ENCODE measurements at places on chromosomes 11 and 22.

DNA sequence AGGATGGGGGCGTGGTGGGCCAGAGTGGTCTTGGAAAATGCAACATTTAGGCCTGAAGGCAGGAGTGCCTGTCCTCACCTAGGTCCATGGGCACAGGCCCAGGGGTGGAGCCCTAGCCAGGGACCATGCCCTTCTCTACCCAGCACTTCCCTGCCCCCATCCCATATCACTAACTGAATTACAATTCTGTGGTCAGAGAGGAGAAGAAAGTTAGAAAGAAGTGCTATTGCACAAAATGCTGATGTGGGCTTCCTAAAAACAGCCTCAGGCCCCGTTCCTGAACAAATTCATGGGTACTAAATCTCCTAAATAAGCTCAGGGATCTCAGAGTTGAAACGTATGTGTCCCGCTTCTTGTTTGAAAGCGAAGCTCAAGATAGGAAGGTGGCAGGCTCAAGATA lies 3.5 kb upstream of the ASRGL1 start:
- no peak for DNase-seq

GRCh38 chr11:17073370-17074027 lies 4.0 kb downstream of the RPS13 start:
- DNase-seq: no peak

DNA sequence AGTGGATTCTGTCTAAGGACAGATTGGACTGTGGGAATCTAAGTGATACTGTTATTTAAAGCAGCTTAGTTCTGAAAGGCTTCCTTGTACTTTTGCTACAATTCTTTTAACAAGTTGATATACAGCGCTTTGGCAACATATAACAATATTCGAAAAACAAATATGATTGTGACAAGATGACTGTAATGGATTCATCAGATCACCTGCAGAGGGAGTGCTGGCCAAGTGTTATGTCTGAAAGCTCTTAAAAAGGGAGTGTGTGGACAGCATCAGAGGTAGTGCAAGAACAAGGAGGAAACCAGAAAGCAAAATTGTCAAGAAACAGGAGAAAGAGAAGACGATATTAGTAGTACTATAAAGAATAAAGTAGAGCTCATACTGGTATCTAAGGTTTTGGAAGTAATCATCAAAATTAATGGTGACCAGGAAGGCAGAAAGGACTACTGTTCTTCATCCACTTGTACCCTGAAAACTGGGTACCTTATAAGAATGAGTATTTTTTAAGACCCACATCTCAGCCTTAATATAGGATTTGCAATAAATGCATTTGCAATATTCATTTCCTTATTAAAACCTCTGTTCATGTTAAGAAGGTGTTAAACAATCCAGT lies 1112.0 kb upstream of the CCDC90B start:
- DNase-seq: no peak

DNA sequence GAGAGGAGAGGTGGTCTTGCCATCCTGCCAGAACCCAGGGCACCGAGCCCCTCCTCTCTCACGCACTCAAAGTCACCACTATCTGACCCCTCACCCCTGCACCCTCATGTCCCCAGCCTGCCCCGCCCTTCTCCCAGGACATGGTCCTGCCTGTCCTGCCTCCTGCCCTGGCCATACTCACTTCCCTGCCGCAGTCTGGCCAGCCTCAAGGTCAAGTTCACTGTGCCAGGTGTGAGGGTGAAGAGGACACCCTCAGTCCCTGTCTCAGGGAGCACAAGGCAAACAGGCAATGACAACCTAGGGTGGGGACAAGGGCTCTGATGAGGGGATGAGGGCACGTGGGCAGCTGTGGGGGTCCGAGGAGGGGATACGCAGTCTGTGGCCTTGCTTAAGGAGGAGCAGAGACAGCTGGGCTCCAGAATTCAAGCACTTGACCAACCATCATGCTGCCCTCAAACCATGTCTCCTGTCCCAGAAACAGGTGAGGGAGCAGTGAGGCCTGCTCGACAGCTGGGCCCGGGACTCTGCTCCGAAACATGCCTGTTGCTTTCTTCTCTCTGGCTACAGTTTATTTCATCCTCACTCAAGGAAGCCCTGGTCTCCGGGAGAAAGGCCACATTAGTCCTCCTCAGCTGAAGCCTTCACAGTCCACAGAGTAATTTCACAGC lies 36.6 kb downstream of the PDGFB start:
- DNase-seq: no peak

DNA sequence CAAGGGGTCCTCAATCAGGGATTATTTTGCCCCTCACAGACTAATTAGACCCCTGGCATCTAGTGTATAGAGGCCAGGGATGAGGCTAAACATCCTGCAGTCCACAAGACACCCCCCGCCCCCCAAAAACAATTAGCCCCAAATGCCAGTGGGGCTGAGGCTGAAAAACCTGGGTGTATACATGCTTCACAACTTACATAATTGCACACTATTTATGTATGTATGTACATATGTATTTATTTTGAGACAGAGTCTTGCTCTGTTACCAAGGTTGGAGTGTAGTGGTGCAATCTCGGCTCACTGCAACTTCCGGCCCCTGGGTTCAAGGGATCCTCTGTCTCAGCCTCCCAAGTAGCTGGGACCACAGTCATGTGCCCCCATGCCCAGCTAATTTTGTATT lies 28.8 kb upstream of the SHANK2 start:
- DNase-seq: no peak

DNA sequence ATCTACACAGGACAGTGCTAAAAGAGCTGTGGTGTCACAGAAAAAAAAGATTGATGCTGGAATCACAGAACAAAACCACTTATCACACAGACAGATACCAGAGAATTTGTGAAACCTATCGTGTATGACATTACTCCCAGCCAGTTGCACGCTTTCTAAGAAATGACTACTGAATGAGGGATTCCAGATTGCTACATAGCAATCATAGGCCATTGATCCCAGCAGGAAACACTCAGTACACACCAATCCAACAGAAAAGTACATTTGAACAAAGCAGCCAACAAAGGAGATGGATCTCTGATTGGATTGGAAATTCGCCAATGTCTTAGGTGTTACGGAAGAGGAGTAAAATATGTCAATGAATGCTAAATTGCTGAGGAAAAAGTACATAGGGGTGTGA lies 4.8 kb upstream of the OR8H1 start:
- no peak for DNase-seq

DNA sequence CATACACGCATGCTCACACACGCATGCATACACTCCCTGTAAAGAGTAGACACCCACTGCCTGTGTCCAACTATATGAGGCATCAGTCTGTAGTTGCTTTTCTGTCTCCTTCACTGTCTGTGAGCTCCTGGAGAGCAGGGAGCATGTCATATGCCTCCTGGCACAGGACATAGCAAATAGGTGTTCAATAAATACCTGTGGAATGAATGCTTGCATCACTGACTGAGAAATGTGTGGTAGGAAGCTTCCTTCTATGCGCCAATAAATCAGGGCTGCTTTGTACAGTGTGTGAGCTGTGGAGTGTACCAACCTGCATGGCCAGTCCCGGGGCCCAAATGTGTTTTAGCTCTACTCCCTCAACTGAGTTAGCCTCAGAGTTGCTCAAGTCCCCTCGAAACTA lies 37.2 kb upstream of the NAV2 start:
- no peak for DNase-seq

- no peak for DNase-seq
Observed at GRCh38 chr11:100716838-100717237, 29.8 kb downstream of the ARHGAP42 start.

GRCh38 chr11:14094481-14095037 lies 132.0 kb downstream of the SPON1 start:
- DNase-seq: no peak

GRCh38 chr22:45731798-45732495 lies 60.3 kb downstream of the ATXN10 start:
- DNase-seq: no peak

DNA sequence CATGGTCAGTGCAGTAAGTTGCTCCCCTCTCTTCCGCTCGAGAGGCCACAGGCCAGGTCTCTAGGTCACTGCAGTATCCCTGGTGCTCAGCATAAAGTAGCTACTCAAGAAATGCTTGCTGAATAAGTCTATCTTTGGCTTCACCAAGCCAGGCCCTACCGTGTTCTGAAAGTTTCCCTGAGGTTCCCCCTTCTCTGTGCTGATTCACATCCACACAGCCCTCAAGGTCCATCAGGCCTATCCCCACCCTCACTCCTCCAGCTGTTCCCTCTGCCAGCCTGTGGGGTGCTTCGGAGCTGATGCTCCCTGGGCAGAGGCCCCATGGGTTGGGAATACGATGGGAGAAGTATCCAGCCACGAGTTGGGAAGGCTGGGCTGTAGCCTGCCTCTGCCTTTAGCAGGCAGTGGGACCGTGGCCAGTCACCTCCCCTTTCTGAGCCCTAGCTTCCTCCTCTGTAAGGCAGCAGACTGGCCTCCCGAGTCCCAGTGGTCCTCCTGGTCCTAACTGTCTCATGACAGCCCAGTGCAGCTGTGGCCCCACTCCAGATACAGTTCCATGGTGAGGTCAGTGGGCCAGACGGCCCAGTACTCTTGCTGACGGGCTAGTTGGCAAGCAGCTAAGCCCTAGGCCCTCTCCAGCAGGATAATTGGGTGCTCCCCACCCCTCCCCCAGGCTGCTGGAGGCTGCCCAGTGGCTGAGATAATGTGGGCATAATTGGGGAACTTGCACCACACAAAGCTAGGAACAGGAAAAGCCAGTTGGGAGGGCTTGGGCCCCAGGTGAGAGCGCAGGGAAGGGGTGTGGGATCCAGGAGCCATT lies 48.2 kb downstream of the NECTIN1 start:
- no peak for DNase-seq

GRCh38 chr11:116864531-116864930 lies 27.1 kb upstream of the APOA1 start:
- no peak for DNase-seq

GRCh38 chr22:27866135-27867084 lies 52.6 kb downstream of the PITPNB start:
- DNase-seq: no peak

GRCh38 chr22:30978304-30978962 lies 9.4 kb downstream of the TUG1 start:
- no peak for DNase-seq

DNA sequence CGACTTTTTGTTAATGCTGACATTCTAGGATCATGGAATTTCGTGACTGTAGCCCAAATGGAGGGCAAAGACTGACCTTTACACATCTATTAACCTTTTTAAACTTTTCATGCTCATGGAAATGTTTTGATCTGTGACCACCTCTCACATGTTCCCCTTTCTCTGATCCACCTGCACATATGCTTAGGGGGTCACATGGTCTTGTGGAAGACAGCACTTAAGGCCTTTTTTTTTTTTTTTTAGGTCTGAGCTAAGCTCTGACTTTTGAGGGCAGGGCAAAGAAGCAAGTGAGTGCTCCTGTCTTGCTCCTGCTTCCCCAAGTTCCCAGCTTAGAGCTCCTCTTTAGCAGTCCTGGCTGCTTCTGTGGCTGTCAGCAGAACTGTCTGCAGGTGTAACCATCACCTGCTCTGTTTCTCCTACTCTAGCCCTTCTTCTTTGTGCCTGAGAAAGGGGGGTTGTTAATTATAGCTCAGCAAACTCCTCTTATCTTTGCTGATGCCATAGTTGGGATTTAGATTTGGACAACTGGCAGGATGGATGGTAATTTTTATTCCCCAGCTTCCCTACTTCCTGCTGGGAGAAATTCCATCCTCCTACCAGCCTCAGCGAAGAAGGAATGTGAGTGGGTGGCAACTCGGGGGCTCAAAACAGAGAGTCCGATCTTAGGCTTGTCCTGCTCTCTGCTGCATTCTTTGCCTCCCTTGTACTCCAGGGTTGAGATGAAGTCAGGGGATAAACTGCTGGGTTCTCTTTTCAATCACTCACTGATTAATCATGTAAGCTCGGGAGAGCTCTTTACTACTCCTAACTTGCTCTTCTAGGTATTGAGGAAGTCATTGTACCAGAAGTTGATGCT lies 64.4 kb downstream of the GRAMD1B start:
- DNase-seq: no peak

DNA sequence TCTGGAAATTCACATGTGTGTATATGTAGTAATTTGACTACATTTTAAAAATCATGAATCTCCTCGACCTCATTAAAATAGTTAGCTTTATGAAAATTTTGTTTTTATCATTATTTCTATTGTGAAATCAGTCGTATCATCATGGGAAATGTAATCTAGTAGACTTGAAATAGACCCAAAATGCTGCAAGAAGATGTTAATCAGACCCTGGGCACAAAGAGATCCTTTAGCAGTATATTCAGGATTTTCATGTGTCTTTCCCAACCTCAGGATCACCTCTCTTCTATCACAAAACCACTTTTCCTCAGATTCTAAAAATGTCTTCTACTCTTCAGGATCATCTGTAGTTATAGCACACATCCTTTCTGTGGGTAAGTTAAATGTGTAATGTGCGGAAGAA lies 74.9 kb upstream of the ADSL start:
- DNase-seq: no peak

DNA sequence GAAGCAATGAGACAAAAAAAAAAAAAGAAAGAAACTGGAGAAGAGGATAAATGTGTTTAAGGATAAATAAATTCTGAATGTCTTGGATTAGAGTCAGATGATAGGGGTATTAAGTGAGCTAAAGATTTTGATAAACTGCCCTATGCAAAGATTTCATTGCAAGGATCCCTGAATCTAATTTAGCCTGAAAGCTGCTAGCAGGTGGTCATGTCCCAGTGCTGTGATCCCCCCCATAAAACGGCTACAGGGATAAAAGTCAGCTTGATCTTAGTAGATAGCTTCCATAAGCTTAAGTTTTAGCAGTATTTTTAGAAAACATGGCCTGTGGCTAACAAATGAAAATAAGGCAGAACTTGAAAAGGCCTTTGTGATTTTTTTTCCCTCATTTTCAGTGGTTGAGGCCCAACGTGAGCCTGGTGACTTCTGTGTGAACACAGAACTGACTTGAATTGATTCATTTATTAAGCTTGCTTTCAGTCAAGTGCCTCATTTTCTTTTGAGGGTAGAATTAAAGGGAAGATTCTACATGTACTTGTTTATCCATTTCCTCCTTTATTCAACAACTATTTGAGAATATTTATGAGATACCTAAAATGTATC lies 44.5 kb downstream of the CD44 start:
- no peak for DNase-seq

GRCh38 chr22:46856661-46857060 lies 94.2 kb downstream of the TBC1D22A start:
- no peak for DNase-seq
